ENCODE measurements at places on chromosomes 3 and 15.

- DNase-seq: no peak
These were observed 162.7 kb upstream of the AGTR1 start for GRCh38 chr3:148535001-148535400.

GRCh38 chr3:124053871-124054270 lies 61.9 kb upstream of the ROPN1 start:
- no peak for DNase-seq

GRCh38 chr3:48832684-48833083 lies 15.0 kb downstream of the PRKAR2A start:
- no peak for DNase-seq

- no peak for DNase-seq
These were observed 2.2 kb downstream of the TAGLN3 start for GRCh38 chr3:112000966-112001365.

DNA sequence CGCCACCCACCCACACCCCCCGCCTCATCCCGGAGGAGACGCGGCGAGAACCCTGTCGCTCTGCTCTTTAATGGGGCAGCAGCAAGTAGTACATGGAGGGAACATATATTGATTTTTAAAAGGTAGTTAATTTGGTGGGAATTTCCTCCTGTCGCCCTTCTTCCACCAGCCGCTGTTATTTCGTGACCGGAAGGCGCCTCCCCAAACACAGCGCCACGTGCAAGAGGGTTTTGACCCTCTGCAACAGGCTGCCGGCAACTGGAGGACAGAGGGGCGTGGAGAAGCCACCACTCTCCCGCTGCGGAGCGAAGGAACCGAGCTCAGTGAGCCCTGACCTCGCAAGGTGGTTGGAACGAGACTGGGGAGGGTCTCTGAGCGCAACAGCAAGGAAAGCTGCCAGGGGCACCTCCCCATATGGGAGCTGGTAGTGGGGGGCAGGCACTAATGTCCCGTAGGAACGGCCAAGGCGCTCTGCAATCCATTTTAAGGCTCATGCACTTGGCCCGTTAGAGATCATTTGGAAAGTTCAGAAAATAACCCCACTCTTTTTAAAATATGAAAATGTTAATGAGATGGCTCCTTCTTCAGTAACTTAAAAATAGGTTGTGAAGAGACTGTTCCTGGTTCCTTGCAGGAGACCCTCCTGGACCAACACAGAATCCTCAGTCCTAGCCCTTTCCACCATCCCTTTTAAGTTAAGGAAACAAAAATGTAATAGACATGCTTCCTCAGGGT lies 4.3 kb downstream of the ONECUT1 start:
- no peak for DNase-seq

GRCh38 chr3:37864904-37865303 lies 3.2 kb downstream of the CTDSPL start:
- DNase-seq: no peak

DNA sequence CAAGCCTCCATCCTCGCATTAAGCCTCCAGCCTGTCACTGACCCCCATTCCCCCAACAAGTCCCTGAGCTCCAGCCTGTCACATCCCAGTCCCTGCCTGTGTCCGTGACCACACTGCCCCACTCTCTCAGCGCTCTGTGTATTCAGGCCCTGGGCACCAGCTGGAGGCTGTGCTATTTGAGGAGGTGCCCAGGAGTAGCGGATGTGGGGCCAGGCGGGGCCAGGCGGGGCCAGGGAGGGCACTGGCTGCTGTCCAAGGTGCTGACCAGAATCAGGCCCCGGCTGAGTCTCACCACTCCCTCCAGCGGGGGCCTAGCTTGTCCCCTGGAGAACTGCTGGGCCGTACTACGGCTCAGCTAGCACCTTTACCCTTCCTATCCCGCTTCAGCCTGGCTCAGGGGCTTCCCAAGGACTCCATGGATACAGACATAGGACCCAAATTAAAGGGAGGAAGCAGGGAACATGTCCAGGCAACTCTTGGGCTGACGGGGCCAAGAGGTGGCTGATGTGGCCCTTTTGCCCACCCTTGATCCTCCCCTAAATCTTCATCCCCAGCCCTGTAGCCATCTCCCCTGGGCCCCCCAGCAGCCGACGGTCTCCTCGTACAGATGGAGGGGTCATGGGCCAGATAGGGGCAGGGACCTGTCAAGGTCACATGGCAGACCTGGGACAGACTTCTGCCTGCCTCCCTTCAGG lies 1.1 kb downstream of the HHATL start:
- DNase-seq: peak; percentile 20

DNA sequence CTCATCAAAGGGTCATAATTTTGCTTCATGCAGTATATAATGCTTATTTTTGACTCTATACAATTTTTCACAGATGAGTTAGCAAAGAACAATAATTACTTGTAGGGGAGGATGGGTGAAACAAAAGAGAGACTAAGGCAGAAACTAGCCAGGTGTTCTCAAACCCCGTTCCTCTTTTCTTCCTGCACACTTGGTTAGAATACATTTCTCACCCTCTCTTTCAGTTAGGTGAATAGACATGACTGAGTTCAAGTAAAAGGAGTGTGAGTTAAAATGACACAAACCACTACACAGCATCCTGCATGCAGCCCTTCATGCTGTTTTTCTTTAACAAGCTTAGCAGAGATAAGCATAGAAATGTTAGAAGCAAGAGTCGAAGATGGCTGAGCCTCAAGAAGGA lies 922.2 kb downstream of the TBL1XR1 start:
- no peak for DNase-seq

DNA sequence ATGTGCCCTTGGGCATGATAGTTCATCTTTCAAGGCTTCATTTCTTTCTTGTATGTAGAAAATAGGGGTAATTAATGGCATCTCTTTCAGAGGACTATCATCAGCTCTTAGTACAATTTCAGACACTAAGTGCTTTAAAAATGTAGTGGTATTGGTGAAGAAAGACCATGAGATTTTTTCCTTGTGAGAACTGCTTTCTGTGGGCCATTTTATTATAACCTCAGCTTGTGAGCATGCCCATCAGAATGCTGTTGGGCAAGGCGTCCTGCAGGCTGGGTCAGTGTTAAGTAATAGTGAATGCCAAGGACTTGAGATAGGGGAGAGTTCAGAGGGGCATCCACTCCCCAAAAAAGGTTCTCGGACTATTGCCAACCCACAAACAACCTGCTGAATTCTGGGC lies 187.9 kb downstream of the GHSR start:
- no peak for DNase-seq

DNA sequence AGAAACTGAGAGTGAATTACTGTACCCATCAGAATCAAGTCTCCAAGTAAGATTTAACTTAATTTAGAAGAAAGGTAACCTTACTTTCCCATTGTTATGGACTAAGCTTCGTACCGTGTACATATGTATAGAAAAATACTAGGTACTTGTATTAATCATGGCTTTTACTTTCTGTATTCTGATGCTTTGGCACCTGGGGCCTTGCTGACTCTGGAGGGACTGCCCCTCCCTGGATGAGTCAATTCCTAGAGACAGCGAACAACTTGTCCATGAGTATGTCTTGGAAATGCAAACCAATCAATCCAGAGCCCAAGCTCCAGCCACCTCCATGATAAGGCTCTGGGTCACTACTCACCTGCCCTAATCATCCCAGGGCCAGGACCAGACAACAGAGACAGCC lies 50.0 kb upstream of the DGKG start:
- no peak for DNase-seq

GRCh38 chr3:127544803-127545201 lies 45.7 kb downstream of the TPRA1 start:
- DNase-seq: no peak

GRCh38 chr15:87661454-87662355 lies 594.8 kb downstream of the NTRK3 start:
- DNase-seq: no peak

- no peak for DNase-seq
These were observed 6.3 kb upstream of the RTP2 start for GRCh38 chr3:187708696-187709095.

DNA sequence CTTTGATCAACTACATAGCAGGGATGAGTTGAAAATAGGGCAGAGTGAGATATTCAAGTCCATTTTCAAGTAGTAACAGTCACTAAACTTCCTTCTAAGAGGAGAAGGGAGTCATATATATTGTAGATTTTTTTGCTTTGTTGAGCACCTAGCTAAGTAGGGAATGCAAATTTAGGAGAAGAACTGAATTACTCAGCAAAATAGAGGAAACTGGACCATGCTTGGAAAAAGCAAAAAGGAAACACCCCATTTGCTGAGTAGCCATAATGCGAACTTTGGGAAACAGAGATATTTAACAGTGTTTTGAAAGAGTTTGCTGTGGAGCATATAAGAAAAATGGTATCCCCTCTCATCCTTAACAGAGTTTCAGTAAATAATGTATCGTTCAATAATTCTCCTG lies 54.9 kb downstream of the CD200R1L start:
- no peak for DNase-seq

DNA sequence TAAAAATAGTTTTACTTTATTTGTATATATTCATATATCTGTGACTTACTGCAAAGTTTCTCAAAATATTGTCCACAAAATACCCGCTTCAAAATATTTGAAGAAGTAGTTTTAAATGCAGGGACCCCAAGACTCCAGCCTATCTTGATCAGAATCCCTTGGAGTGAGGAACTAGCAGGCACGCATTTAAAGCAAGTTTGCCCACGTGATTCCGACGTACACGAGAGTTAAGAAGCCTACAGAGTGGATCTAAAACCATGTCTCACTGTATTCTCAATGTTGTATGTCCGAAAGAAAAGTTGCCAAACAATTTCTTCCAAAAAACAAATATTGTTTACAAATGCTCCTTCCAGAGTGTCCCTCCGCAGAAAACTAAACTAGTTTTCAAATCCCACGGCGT lies 1.7 kb downstream of the GABRB3 start:
- no peak for DNase-seq

GRCh38 chr3:187946163-187946691 lies 201.0 kb upstream of the BCL6 start:
- no peak for DNase-seq

- DNase-seq: no peak
These were observed 53.8 kb downstream of the MGLL start for GRCh38 chr3:127768346-127769008.

GRCh38 chr3:86792316-86792715 lies 198.6 kb downstream of the VGLL3 start:
- DNase-seq: no peak

- DNase-seq: no peak
These were observed 60.7 kb downstream of the IMPG2 start for GRCh38 chr3:101259485-101260341.

DNA sequence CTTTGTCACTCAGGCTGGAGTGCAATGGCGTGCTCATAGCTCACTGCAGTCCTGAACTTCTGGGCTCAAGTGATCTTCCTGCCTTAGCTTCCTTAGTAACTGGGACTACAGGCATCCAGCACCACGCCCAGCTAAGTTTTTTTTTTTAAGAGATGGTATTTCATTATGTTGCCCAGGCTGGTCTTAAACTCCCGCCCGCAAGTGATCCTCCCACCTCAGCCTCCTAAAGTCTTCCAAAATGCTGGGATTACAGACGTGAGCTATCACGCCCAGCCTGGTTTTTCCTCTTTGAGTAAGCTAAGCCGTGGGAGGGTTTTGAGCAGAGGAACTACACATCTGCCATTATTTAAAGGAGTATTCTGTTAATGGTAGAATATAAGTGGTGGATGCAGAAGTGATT lies 7.4 kb upstream of the LRRFIP2 start:
- DNase-seq: no peak

- DNase-seq: no peak
These were observed 4.6 kb downstream of the TPRA1 start for GRCh38 chr3:127585813-127586413.

- DNase-seq: no peak
These were observed 54.2 kb upstream of the ARHGEF3 start for GRCh38 chr3:56855856-56856512.

DNA sequence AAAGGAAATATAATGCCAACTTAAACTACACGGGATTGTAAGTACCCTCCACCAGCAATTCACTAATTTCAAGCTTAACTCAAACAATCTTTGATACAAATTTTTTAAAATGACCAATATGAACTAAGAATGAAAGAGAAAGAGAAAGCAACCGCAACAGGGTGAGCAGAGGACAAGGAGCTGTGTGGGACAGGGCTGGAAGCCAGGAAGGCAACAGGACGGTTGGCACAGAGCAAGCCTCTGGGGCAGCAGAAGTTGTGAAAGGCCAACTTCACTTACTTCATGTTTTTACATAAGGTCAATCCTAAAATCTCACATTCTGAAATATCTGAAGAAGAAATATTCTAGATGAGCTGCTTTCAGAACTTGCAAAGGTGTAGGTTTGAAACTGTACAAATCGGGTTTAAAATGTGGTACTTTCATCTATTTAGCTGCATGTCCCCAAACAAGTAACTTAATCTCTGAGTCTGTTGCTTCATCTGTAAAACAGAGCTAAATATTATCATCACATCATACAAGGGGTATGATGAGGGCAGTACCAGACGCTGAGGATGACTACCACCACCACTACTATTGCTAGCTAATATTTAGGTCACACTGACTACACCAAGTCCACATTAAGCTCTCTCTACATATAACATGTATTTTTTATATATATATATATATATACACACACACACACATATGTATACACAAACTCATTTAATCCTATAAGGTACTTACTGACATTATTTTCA lies 101.7 kb downstream of the IGSF11 start:
- DNase-seq: no peak

- no peak for DNase-seq
These were observed 58.8 kb downstream of the CLASP2 start for GRCh38 chr3:33658991-33659848.

GRCh38 chr3:47612178-47612577 lies 33.5 kb upstream of the CSPG5 start:
- DNase-seq: no peak

DNA sequence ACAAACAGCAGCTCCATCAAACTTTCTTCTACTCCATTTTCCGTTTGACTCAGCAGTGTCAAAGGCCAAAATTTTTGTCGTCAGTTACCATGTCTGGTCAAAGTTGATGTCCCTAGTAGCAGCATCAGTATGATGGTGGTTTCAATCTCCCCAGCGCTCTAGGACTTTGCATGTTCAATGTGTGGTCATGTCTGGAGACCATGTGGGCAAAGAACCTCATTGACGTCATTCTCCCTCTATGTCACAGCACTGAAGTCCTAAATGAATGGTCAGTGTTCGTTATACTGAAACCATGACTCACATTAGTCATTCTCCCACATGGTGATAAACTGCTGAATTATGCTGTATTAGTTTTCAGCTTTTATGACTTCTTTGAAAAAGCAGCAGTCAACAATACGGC lies 23.2 kb downstream of the SHC4 start:
- DNase-seq: no peak

DNA sequence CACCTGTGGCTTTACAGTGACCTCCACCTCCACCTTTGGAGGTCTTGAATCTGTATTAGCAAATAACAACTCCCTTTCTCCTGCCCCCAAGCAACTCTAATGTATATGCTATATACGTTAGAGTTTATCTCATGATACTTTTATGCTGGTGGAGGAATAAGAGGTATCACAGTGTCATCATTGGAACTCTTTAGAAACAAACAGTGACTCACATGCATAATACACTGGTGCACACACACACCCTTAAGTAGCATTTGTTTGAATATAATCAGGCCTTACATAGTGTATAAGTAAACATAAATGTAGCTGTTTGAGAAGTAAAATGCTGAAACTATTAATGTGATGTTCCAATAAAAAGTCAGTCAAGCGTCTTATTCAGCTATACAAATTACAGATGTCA lies 280.2 kb upstream of the C2CD4B start:
- no peak for DNase-seq

GRCh38 chr3:141094790-141095545 lies 43.8 kb downstream of the SPSB4 start:
- no peak for DNase-seq

- no peak for DNase-seq
These were observed 365.6 kb downstream of the MAGI1 start for GRCh38 chr3:65672871-65673815.

Measured in stimulated activated CD4-positive, alpha-beta T cell treated with anti-CD3 and anti-CD28 coated beads, Interleukin-1b, Interleukin-23, amount 100 ng/mL, for 1 hour (primary cell).